ENCODE measurements at places on chromosomes 7 and 10. TPM values are rescaled to one million over a fixed set of nuclear protein-coding genes. Genes with fewer than 3 reads are reported as not detected.

The RADIL gene
- polyA plus RNA-seq, result 1.2 TPM

The ZNF467 gene
- polyA plus RNA-seq, result 0.92 TPM

The ASZ1 gene
- polyA plus RNA-seq, result not detected

The CRHR2 gene
- polyA plus RNA-seq, result not detected

The CYP2E1 gene
- 1.3 TPM for polyA plus RNA-seq

The CALML3 gene
- not detected for polyA plus RNA-seq

Data from BJ (cell line).